ENCODE measurements at places on chromosomes 4 and X. TPM values are rescaled to one million over a fixed set of nuclear protein-coding genes. Genes with fewer than 3 reads are reported as not detected.

SLC49A3 gene
- 11.0 TPM for total RNA-seq

NPFFR2 gene
- total RNA-seq = not detected

FSTL5 gene
- 0.74 TPM for total RNA-seq

GRIA2 gene
- 0.49 TPM for total RNA-seq

SLC6A14 gene
- total RNA-seq = 10.1 TPM

HSFX4 gene
- total RNA-seq = not detected

STPG2 gene
- total RNA-seq = not detected

C4orf51 gene
- not detected for total RNA-seq
